ENCODE measurements at places on chromosomes 1 and 21. TPM values are rescaled to one million over a fixed set of nuclear protein-coding genes. Genes with fewer than 3 reads are reported as not detected.

- no peaks in the 10 kb centered on the region for H3K36me3 ChIP-seq
- H3K27me3 ChIP-seq: no peaks in the 10 kb centered on the region
- no peak overlapping the region for H3K4me3 ChIP-seq
- no peak for DNase-seq
- H3K27ac ChIP-seq: no peak overlapping the region
- no peaks in the 10 kb centered on the region for H3K4me1 ChIP-seq
Measured at GRCh38 chr1:91244737-91245136, 159.9 kb downstream of the HFM1 start.

- H3K27me3 ChIP-seq: no peaks in the 10 kb centered on the region
- no peak for DNase-seq
- no peaks in the 10 kb centered on the region for H3K4me1 ChIP-seq
- no peak overlapping the region for H3K4me3 ChIP-seq
- no peaks in the 10 kb centered on the region for H3K36me3 ChIP-seq
Measured at GRCh38 chr1:184329245-184329953, 57.4 kb upstream of the C1orf21 start.

DNA sequence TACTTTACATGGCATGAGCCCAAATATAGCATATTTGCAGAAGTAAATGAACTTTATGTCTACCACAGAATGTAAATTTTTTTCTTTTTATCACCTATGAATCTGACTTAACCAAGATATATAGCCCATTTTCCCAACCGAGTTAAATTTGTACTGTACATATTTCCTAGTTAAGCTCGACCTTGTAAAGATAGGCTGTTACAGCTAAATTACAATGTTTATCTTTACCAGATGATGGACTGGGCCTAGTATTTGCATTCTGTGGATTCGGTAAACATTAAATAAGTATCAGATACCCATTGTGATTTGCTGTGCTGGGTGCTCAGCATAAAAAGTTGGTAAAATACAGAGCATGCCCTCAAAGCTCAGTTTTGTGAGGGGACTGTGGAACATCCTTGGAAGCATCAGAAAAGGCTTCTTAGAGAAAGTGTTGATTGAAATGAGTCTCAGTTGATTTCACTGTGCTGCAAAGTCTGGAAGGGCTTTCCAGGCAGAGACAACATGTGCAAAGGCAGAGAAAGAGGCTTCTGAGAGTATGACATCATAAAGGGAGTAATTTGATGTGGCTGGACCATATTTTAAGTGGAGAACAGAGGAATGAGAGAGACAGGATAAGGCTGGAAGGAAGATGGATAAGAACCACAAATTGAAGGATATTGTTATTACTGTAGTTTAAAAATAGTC is 27.4 kb downstream of the MORC3 start:
- H3K36me3 ChIP-seq: peaks cover 91% of the 10 kb centered on the region
- H3K4me3 ChIP-seq: no peak overlapping the region
- no peaks in the 10 kb centered on the region for H3K27me3 ChIP-seq
- H3K27ac ChIP-seq: no peak overlapping the region
- no peak for DNase-seq
- no peaks in the 10 kb centered on the region for H3K4me1 ChIP-seq

DNA sequence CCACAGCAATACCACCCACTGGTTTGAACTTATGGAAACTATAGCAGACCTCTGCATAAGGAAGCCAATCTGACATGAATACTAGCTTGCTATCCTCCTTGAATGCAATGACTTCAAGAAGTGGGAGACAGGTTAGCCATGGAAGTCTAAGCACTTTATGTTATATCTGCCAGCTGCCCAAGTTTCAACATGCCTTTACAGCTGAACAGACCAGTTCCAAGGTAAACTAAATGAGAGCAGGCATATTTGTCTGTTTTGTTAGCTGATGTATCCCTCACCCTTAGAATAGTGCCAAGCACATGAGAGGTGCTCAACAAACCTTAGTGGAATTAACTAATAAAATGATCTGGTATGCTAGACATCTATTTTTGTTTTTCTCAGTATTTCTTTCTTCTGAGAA is 65.1 kb downstream of the ALG14 start:
- H3K4me1 ChIP-seq: peaks cover 2% of the 10 kb centered on the region
- H3K27ac ChIP-seq: no peak overlapping the region
- H3K4me3 ChIP-seq: no peak overlapping the region
- no peaks in the 10 kb centered on the region for H3K36me3 ChIP-seq
- no peak for DNase-seq
- H3K27me3 ChIP-seq: no peaks in the 10 kb centered on the region

DNA sequence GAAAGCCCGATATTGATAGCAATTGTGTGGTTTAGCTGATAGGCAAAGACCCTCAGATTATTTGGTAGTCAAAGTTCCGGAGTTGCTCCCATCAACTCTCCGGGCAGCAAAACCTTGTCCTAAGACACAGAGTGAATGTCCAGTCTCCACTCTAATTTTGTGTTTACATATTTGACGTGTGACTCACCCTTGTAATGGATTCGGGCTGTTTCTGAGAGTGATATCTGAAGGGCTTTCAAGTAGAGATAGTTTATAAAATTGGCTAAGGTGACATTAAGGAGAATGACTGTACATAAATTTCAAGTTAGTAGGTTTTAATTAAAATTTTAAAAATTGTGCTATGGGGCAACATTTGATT is 154.2 kb downstream of the CNIH3 start:
- DNase-seq: no peak
- H3K4me1 ChIP-seq: no peaks in the 10 kb centered on the region
- H3K27ac ChIP-seq: no peak overlapping the region
- H3K4me3 ChIP-seq: no peak overlapping the region
- H3K36me3 ChIP-seq: no peaks in the 10 kb centered on the region
- peaks cover 10% of the 10 kb centered on the region for H3K27me3 ChIP-seq

The CA14 gene
- 0.57 TPM for polyA plus RNA-seq

DNA sequence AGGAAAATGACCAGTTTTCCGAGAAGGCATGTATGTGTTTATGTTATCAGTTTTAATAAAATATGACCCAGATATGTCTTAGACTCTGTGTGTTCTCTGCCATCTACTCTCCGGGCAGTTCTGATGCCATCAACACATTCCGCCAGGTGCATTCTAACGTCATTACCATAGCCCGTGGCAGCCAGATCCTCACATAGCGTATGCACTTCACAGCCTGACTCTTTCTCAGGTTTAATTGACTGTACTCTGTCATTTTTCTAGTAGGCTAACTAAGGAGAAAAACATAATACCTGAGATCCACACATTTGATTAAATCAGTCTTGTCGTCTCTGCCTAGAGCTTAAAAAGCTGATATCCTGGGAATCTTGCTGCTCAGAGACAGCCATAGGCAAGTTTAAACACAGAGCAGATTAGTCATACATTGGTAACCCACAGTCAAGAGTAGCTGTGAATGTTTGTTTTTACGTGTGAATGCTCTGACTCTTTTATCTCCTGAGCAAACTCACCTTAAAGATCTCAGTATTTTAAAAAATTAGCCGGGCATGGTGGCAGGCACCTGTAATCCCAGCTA is 175.9 kb downstream of the GREM2 start:
- no peak overlapping the region for H3K4me3 ChIP-seq
- no peaks in the 10 kb centered on the region for H3K36me3 ChIP-seq
- DNase-seq: no peak
- H3K27ac ChIP-seq: no peak overlapping the region
- H3K27me3 ChIP-seq: no peaks in the 10 kb centered on the region

- H3K4me3 ChIP-seq: no peak overlapping the region
- H3K4me1 ChIP-seq: no peaks in the 10 kb centered on the region
- DNase-seq: no peak
- H3K36me3 ChIP-seq: no peaks in the 10 kb centered on the region
- no peak overlapping the region for H3K27ac ChIP-seq
- H3K27me3 ChIP-seq: no peaks in the 10 kb centered on the region
Measured at GRCh38 chr1:241331328-241332036, 25.5 kb downstream of the RGS7 start.

The EPHA10 gene
- not detected for polyA plus RNA-seq

DNA sequence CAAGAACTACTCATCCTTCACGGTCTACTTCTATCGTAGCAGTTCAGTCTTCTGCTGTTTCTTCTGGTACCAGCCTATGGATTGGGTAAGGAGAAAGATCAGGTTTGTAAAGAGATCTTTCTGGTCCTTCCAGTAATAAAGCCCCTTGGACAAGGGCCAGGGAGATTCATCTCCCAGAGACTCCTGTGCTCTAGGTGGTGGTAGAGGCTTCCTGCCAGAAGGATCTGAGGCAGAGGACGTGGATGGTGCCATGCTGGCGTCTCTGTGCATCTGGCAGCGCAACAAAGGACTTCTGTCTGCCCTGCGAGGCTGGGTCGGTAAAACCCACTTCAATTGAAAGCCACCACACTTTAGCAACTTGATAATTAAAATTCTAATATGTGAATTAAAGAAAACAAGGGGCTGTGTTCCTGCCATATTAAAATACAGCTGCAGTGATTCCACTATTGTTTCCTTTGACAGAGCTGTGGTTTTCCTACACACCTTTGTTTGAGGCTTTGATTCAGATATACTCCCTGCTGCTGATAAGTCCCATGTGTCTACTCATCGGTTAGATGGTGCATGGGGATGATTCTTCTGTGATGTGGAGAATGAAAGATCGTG is 73.6 kb downstream of the ROR1 start:
- no peaks in the 10 kb centered on the region for H3K4me1 ChIP-seq
- DNase-seq: no peak
- no peaks in the 10 kb centered on the region for H3K36me3 ChIP-seq

GRCh38 chr1:6121651-6122370 is 58.3 kb downstream of the CHD5 start:
- no peaks in the 10 kb centered on the region for H3K36me3 ChIP-seq
- peaks cover 29% of the 10 kb centered on the region for H3K4me1 ChIP-seq
- H3K27me3 ChIP-seq: peaks cover 17% of the 10 kb centered on the region
- DNase-seq: no peak
- no peak overlapping the region for H3K4me3 ChIP-seq
- H3K27ac ChIP-seq: no peak overlapping the region

The AUNIP gene
- polyA plus RNA-seq: 52.3 TPM
